ENCODE measurements at places on chromosomes 12 and 14. TPM values are rescaled to one million over a fixed set of nuclear protein-coding genes. Genes with fewer than 3 reads are reported as not detected.
A peak's percentile ranks its signal among the peaks of the same experiment; 100 is the strongest.

DNA sequence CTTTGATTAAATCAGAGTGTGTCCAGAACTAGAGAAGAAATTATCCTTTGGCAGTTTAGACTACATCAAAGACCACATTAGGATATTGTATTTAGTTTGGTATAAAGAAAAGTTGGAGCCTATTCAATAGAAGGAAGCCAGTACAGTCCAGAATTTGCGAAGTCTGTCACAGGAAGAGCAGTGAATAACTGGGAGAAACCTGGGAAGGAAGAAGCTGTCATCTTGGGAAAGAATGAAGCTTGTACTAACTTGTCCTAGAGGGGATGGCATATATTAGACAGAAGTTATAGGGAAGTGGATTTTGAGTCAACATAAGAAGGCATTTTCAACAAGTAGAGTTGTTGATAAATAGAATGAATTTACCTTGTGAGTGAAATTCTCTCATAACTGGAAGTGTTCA, 386.7 kb downstream of the LRIG3 start:
- H3K27ac ChIP-seq, result no peak overlapping the region
- no peak overlapping the region for H3K4me3 ChIP-seq
- H3K27me3 ChIP-seq, result no peaks in the 10 kb centered on the region
- no peaks in the 10 kb centered on the region for H3K4me1 ChIP-seq

DNA sequence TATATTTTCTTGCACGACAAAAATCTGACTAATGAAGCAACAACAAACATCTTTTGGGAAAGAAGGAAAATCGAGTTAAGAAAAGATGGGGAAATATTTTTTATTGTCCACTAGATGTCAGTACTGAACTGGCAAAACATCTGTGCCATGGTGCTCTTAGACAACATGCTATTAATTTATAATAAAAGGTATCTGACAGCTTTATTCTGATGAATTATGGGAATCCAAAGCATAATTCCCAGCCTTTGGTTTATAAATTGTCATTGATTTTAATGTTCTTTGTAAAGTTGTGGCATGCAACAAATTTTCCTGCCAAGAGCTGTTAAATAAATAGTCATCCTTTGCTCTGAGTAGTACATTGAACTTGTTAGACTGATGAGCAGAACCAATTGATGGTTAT, 231.2 kb downstream of the ETNK1 start:
- no peak overlapping the region for H3K27ac ChIP-seq
- H3K4me1 ChIP-seq, result no peaks in the 10 kb centered on the region
- no peak overlapping the region for H3K4me3 ChIP-seq
- no peak for DNase-seq
- H3K27me3 ChIP-seq, result no peaks in the 10 kb centered on the region

GRCh38 chr12:13562915-13563742, 366.6 kb downstream of the EMP1 start:
- H3K27ac ChIP-seq, result no peak overlapping the region
- no peaks in the 10 kb centered on the region for H3K27me3 ChIP-seq
- no peaks in the 10 kb centered on the region for H3K36me3 ChIP-seq
- H3K4me1 ChIP-seq, result no peaks in the 10 kb centered on the region
- H3K4me3 ChIP-seq, result no peak overlapping the region

- H3K36me3 ChIP-seq, result no peaks in the 10 kb centered on the region
- peaks cover 5% of the 10 kb centered on the region for H3K4me1 ChIP-seq
- H3K4me3 ChIP-seq, result no peak overlapping the region
Observed at GRCh38 chr14:92473261-92473968, 40.2 kb upstream of the RIN3 start.

The HOXC9 gene
- 2.6 TPM for total RNA-seq

DNA sequence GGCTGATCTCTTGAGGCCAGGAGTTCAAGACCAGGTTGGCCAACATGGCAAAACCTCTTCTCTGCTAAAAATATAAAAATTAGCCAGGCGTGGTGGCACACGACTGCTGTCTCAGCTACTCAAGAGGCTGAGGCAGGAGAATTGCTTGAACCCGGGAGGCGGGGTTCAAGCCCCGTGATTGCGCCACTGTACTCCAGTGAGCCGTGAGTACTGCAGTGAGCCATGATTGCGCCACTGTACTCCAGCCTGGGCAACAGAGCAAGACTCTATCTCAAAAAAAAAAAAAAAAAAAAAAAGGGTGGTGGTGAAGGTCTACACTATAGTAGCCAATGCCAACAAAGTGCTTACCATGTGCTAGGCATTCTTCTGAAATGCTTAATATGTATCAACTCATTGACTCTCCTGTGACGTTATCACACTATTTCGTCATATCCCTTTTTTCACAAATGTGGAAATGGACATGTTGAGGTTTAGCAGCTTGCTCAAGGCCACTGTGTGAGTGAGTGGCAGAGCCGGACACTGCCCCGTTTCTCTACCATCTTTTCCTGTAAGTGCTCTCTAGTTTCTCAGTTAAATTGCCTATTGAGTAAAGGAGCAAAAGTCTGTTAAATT, 59.6 kb downstream of the GNS start:
- H3K27me3 ChIP-seq, result no peaks in the 10 kb centered on the region
- H3K4me3 ChIP-seq, result no peak overlapping the region
- no peak for DNase-seq

The RNASE4 gene
- total RNA-seq, result 71.8 TPM

- no peaks in the 10 kb centered on the region for H3K36me3 ChIP-seq
- H3K4me1 ChIP-seq, result no peaks in the 10 kb centered on the region
- DNase-seq, result no peak
- no peaks in the 10 kb centered on the region for H3K27me3 ChIP-seq
- no peak overlapping the region for H3K4me3 ChIP-seq
- H3K27ac ChIP-seq, result no peak overlapping the region
Observed at GRCh38 chr14:58690801-58691516, 53.2 kb downstream of the DACT1 start.

DNA sequence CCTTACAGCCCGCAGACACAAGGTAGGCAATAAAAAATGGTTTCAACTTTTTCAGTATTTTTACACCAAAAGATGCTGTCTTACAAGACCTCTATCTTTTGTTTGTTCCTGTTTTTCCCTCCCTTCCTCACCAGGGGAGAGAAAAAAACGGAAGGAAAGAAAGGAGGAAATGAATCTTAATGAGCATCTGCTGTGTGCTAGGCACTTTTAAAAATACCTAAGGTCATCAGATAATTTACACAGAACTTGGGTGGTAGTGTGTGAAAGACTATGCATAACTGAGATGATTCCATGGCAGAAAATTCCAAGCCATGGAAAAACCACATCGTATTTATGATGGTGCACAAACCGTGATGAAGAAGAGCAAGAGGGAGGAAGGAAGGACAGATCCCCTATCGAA, 121.2 kb downstream of the DIP2B start:
- no peaks in the 10 kb centered on the region for H3K27me3 ChIP-seq
- H3K4me1 ChIP-seq, result peaks cover 1% of the 10 kb centered on the region
- H3K27ac ChIP-seq, result no peak overlapping the region
- no peak for DNase-seq
- no peaks in the 10 kb centered on the region for H3K36me3 ChIP-seq

- no peaks in the 10 kb centered on the region for H3K36me3 ChIP-seq
- H3K27ac ChIP-seq, result no peak overlapping the region
- no peak for DNase-seq
- H3K4me3 ChIP-seq, result no peak overlapping the region
- H3K4me1 ChIP-seq, result no peaks in the 10 kb centered on the region
Observed at GRCh38 chr12:119692997-119693396, 25.1 kb downstream of the PRKAB1 start.

- peaks cover 8% of the 10 kb centered on the region for H3K4me1 ChIP-seq
- no peak for DNase-seq
- H3K4me3 ChIP-seq, result no peak overlapping the region
- no peaks in the 10 kb centered on the region for H3K36me3 ChIP-seq
Observed at GRCh38 chr12:24418157-24418556, 468.7 kb upstream of the SOX5 start.

- no peak for DNase-seq
- H3K36me3 ChIP-seq, result no peaks in the 10 kb centered on the region
- no peak overlapping the region for H3K4me3 ChIP-seq
- H3K27ac ChIP-seq, result no peak overlapping the region
- no peaks in the 10 kb centered on the region for H3K4me1 ChIP-seq
Observed at GRCh38 chr12:125567581-125567980, 502.3 kb downstream of the AACS start.

The OR8S1 gene
- not detected for total RNA-seq

DNA sequence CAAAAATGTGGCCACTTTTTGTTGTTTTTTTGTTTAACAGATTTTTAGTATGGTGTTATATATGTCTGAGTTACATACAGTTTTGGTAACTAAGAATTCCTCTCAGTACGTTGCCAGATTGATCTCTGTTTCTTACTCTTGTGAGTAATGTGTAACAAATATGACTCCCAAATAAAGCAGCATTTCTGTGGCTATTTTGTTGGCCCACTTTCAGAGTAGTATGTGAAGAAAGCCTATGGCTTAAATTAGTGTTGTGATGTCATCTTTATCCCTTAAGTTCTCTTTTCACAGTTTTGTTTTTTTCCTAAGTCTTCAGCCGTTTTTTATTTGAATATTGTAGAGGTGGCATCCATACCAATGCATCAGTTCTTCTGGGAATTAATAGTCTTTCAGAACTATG, 10.7 kb downstream of the PCNX4 start:
- H3K4me1 ChIP-seq, result no peaks in the 10 kb centered on the region
- no peaks in the 10 kb centered on the region for H3K27me3 ChIP-seq
- DNase-seq, result no peak
- H3K27ac ChIP-seq, result no peak overlapping the region
- no peaks in the 10 kb centered on the region for H3K36me3 ChIP-seq

- no peaks in the 10 kb centered on the region for H3K4me1 ChIP-seq
- no peak overlapping the region for H3K4me3 ChIP-seq
Observed at GRCh38 chr14:95026851-95027463, 130.4 kb downstream of the DICER1 start.

DNA sequence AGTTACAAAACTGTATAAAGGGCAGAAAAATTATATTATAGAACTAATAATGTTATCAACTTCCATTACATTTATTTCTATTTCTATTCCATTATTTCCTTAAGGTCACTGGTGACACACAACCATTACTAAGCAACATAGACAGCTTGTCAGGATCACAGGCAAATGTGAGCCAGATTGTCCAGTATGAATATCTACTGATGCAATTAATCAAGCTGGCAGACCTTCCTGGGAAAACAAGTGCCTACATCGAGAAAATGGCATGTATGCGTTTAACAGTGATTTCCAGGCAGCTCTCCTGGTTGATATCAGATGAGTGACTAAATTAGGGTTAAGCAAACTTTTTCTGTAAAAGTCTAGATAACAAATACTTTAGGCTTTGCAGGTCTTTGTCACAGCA, 36.9 kb upstream of the TSPAN8 start:
- no peak overlapping the region for H3K27ac ChIP-seq
- no peak overlapping the region for H3K4me3 ChIP-seq
- H3K27me3 ChIP-seq, result no peaks in the 10 kb centered on the region
- H3K36me3 ChIP-seq, result no peaks in the 10 kb centered on the region
- DNase-seq, result peak; percentile 44

The ZBTB25 gene
- 25.4 TPM for total RNA-seq

DNA sequence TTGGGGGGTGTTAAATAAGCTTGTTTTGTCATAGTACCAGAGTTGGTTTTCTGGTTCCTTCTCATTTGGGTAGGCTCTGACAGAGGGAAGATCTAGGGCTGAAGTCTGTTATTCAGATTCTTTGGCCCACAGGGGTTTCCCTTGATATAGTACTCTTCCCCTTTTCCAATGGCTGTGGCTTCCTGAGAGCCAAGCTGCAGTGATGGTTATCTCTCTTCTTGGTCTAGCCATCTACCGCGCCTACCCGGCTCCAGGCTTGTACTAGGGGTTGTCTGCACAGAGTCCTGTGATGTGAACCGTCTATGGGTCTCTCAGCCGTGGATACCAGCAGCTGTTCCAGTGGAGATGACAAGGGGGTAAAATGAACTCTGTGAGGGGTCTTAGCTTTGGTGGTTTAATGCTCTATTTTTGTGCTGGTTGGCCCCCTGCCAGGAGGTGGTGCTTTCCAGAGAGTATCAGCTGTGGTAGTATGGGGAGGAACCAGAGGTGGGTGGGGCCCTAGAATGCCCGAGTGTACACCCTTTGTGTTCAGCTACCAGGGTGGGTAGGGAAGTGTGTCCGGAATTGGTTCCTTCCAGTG, 209.7 kb downstream of the GPHN start:
- H3K4me3 ChIP-seq, result no peak overlapping the region
- no peaks in the 10 kb centered on the region for H3K4me1 ChIP-seq
- DNase-seq, result no peak
- no peaks in the 10 kb centered on the region for H3K36me3 ChIP-seq
- H3K27me3 ChIP-seq, result no peaks in the 10 kb centered on the region

DNA sequence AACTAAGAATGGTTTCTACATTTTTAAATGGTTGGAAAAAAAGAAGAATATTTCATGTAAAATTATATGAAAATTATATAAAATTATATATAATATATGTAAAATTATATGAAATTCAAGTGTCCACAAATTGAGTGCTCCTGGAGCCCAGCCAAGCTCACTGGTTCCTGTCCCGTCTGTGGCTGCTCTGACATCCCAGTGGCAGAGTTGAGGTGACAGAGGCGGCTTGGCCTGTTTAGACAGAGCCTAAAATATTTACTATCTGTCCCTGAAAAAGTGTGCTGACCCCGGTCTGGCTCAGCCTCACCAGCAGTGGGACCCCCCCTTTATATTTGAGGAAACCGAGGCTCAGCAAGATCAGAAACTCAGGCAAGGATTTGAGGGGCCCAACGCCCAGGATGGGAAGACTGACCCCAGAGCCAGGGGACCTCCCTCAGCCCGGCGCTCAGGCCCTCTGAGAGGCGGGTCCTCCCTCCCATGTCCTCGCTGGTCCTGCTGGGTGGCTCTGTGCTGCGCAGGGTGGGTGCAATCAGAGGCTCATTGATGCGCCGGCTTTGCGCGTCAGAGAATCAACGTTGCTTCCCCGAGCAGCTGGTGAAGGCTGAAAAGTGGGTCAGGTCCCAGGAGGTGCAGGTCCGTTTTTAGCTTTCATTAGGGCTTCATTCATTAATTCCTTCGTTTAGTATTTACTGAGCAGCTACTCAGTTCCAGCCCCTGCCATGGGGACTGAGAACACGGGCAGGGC, 21.5 kb upstream of the BEGAIN start:
- H3K27ac ChIP-seq, result no peak overlapping the region
- no peaks in the 10 kb centered on the region for H3K36me3 ChIP-seq
- no peak for DNase-seq
- no peaks in the 10 kb centered on the region for H3K27me3 ChIP-seq
- no peak overlapping the region for H3K4me3 ChIP-seq

The USP15 gene
- total RNA-seq, result 102 TPM

The RNF41 gene
- 50.9 TPM for total RNA-seq

GRCh38 chr12:122969676-122970075, 3.4 kb upstream of the ABCB9 start:
- no peak overlapping the region for H3K27ac ChIP-seq
- no peak overlapping the region for H3K4me3 ChIP-seq
- H3K27me3 ChIP-seq, result no peaks in the 10 kb centered on the region
- no peaks in the 10 kb centered on the region for H3K36me3 ChIP-seq

The RERGL gene
- total RNA-seq, result 6.9 TPM

- H3K4me1 ChIP-seq, result no peaks in the 10 kb centered on the region
- no peaks in the 10 kb centered on the region for H3K36me3 ChIP-seq
- no peaks in the 10 kb centered on the region for H3K27me3 ChIP-seq
- H3K27ac ChIP-seq, result no peak overlapping the region
- H3K4me3 ChIP-seq, result no peak overlapping the region
Observed at GRCh38 chr12:107368586-107368985, 275.2 kb upstream of the CRY1 start.
